ENCODE measurements at places on chromosomes 11 and 22.

- no peak for DNase-seq
Measured at GRCh38 chr22:38006906-38007305, 22.6 kb upstream of the SOX10 start.

GRCh38 chr11:31887180-31887579 is 76.1 kb upstream of the PAX6 start:
- no peak for DNase-seq

DNA sequence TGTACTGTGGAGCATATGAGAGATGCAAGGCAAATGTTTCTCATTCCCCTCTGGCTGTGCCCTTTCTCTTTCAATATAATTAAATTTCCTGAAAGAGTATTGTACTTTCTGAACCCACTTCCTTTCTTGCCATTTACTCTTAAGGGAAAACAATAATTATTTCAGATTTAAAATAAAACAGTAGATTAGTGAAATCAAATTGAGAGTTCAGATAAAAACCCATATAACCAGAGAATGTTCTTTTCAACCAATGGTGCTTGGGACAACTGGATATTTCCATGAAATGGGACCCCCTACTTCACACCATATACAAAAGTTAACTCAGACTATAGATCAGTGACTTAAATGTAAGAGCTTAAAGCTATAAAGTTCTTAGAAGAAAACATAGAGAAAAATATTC is 26.1 kb upstream of the DLAT start:
- DNase-seq: no peak

- no peak for DNase-seq
Measured at GRCh38 chr11:133732109-133732674, 113.1 kb downstream of the SPATA19 start.

DNA sequence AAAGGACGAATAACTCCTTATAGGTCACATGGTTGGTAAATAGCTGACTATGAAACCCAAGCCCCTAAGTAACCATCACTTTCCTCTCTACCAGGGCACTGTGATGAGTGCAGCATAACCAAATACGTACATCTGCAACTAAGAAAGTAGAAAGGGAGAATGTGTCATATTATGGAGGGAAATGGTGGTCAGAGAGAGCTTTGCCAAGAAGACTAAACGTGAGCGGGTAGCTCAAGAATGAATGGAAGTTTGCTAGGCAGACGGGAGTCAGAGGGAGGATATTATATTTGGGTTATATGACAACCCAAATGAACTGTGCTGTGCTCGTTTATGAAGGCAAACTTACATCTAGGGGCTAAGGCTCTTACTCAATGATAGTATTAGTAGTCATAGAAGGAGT is 537.3 kb downstream of the OPCML start:
- DNase-seq: no peak
